Mammary epithelial cell (primary cell): ENCODE measurements at places on chromosomes 2 and 18. TPM values are rescaled to one million over a fixed set of nuclear protein-coding genes. Genes with fewer than 3 reads are reported as not detected.

Gene GKN1
- total RNA-seq: 0.43 TPM in 1 of 2 replicates, not detected in the other

Gene TXNDC2
- not detected for total RNA-seq

Gene SGPP2
- total RNA-seq: 3.6 and 4.3 TPM in 2 replicates

Gene ACMSD
- total RNA-seq: not detected in 2 replicates

Gene C2orf15
- total RNA-seq: 2.0 TPM

Gene FIGN
- 2.5 TPM for total RNA-seq

Gene LYG2
- not detected for total RNA-seq

Gene TTR
- total RNA-seq: not detected

Gene REG1A
- not detected for total RNA-seq

Gene TSPYL6
- not detected for total RNA-seq

Gene TMEM200C
- total RNA-seq: 1.7 TPM

Gene NPPC
- total RNA-seq: not detected in 2 replicates

Gene SERPINE2
- total RNA-seq: 502 and 535 TPM in 2 replicates

Gene MRPS5
- 21.7 TPM for total RNA-seq

Gene CIB4
- not detected for total RNA-seq

Gene ABHD1
- 0.17 TPM for total RNA-seq

Gene AKAIN1
- not detected in 2 replicates for total RNA-seq

Gene GREB1
- 1.9 and 2.1 TPM in 2 replicates for total RNA-seq

Gene NEU2
- total RNA-seq: not detected

Gene COLEC12
- 0.50 TPM for total RNA-seq

Gene DUSP19
- 1.0 TPM for total RNA-seq

Gene PGAP1
- total RNA-seq: 21.3 TPM

Gene TRPM8
- total RNA-seq: under 0.01 TPM

Gene RNU2-63P
- 6.8 TPM in 1 of 2 replicates, not detected in the other for total RNA-seq
